ENCODE measurements at places on chromosomes 6 and 20.
A peak's percentile ranks its signal among the peaks of the same experiment; 100 is the strongest.

GRCh38 chr20:35981969-35982368, 13.6 kb downstream of the CNBD2 start:
- H3K36me3 ChIP-seq, result no peaks in the 10 kb centered on the region
- peaks cover 46% of the 10 kb centered on the region for H3K4me1 ChIP-seq

DNA sequence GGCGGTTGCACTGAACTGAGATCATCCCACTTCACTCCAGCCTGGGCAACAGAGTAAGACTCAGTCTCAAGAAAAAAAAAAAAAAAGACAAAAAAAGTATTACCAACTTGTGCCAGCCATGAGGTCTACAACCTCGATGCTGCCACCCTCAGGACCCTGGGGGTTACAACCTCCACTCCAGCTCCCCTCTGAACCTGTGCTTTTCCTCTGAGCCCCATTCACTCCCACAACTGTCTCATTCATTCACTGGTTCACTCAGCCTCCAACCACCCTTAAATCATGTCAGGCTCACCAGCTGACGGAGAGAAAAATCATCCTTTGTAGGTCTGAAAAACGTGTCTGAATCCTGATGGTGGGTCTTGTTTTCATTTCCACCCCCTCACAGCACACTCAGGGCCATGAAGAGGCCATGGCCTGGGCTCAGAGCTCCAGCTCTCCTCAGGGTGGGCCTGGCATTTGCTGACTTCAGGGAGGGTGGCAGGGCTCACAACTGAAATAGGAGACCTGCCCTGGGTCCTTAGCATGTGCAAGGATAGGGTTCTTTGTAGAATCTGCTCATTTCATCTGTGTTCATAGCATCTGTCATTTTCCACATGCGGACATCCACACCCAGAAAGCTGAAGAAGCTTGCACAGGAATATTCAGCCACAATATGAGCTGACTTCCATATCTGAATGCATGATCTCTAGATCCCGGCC, 1.9 kb upstream of the ULBP1 start:
- peaks cover 24% of the 10 kb centered on the region for H3K27me3 ChIP-seq
- no peak overlapping the region for H3K27ac ChIP-seq
- peaks cover 25% of the 10 kb centered on the region for H3K4me1 ChIP-seq
- no peak overlapping the region for H3K4me3 ChIP-seq

DNA sequence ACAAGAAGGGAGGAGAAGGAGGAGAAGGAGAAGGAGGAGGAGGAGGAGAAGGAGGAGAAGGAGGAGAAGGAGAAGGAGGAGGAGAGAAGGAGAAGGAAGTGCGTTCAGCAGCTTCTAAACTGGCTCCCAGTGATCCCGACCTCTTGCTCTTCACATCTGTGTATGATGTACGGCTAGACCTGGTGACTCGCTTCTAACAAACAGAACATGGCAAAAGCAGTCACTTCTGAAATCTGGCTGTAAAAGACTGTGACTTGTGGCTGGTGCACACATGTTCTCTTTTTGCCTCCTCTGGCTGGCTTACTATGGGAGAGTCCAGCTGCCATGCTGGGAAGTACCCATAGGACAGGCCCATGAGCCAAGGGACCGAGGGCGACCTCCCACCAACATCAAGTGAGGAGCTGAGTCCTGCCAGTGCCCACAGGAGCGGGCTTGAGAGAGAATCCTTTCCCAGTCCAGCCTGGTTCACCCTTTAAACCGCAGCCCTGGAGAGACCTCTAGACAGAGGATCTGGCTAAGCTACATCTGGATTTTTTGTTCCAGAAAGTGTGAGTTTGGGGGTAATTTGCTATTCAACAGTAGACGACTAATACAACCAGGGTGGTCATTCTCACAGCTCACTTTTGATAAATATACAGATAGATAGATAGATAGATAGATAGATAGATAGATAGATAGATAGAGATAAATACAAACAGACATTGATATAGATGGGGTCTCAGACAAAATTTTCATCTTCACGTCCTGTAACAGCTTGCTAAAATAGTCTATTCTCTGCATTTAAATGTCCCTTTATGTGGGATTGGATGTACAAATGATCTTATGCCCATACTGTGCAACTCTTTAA, 42.3 kb downstream of the RPP40 start:
- no peaks in the 10 kb centered on the region for H3K36me3 ChIP-seq
- H3K4me3 ChIP-seq, result no peak overlapping the region

DNA sequence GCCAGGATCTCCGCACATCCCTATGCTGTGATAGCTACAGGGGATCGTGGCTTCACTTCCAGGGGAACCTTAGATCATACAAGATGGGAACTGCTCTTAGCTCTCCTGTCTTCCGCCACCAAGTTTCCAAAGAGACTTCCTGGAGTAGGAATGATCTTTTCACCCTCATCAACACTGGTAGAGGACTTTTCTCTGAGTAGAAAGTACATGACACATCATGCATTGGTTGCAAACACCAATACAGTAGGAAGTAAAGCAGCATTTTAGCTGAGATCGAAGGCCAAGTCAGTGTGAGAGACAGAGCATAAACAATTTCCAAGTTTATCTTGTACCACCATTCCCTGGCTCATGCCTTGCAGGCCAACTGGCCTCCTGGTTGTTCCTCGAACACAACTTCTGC, 113.1 kb upstream of the NEDD9 start:
- no peak for DNase-seq
- H3K27me3 ChIP-seq, result no peaks in the 10 kb centered on the region
- no peak overlapping the region for H3K27ac ChIP-seq
- H3K4me1 ChIP-seq, result peaks cover 27% of the 10 kb centered on the region
- H3K36me3 ChIP-seq, result peaks cover 13% of the 10 kb centered on the region
- no peak overlapping the region for H3K4me3 ChIP-seq

- no peaks in the 10 kb centered on the region for H3K36me3 ChIP-seq
- no peaks in the 10 kb centered on the region for H3K27me3 ChIP-seq
- H3K27ac ChIP-seq, result no peak overlapping the region
- DNase-seq, result peak; percentile 27
- H3K4me3 ChIP-seq, result no peak overlapping the region
Measured at GRCh38 chr20:53890443-53891305, 179.7 kb downstream of the BCAS1 start.

GRCh38 chr6:81634155-81634880, 118.2 kb downstream of the TENT5A start:
- DNase-seq, result no peak
- H3K27me3 ChIP-seq, result no peaks in the 10 kb centered on the region
- no peak overlapping the region for H3K4me3 ChIP-seq

Data from CD14-positive monocyte (primary cell).